ENCODE measurements at places on chromosomes 1 and 21. TPM values are rescaled to one million over a fixed set of nuclear protein-coding genes. Genes with fewer than 3 reads are reported as not detected.

Gene AK5
- 3.3 TPM for total RNA-seq

Gene ZNF695
- 4.8 TPM for total RNA-seq

Gene CLEC20A
- not detected for total RNA-seq

Gene PIGK
- total RNA-seq = 27.0 TPM

Gene ENO1
- total RNA-seq = 1,593 TPM

Gene CSF3R
- not detected for total RNA-seq

Gene PKLR
- not detected for total RNA-seq

Gene PPP1R12B
- 11.6 TPM for total RNA-seq

Gene MATN1
- total RNA-seq = not detected

Gene CYP4X1
- total RNA-seq = 3.7 TPM

Gene FCRL1
- not detected for total RNA-seq

Measured in endothelial cell of umbilical vein (primary cell).